Keratinocyte (primary cell): ENCODE measurements at places on chromosomes 2 and 18. TPM values are rescaled to one million over a fixed set of nuclear protein-coding genes. Genes with fewer than 3 reads are reported as not detected.

Gene KCTD1
- 18.7 to 57.6 TPM (median 32.1 TPM) in 3 replicates for polyA plus RNA-seq

Gene ITGA4
- 2.5 to 4.7 TPM (median 4.6 TPM) in 3 replicates for polyA plus RNA-seq

Gene TNS1
- polyA plus RNA-seq: 1.7 to 2.9 TPM (median 2.5 TPM) in 3 replicates

Gene PSD4
- polyA plus RNA-seq: 10.4 to 17.3 TPM (median 11.1 TPM) in 3 replicates

Gene ARHGEF4
- polyA plus RNA-seq: 22.6 to 40.6 TPM (median 26.2 TPM) in 3 replicates

Gene RSAD2
- 1.7 to 2.2 TPM (median 2.0 TPM) in 3 replicates for polyA plus RNA-seq

Gene ZNF396
- polyA plus RNA-seq: 0.20 to 0.49 TPM (median 0.33 TPM) in 3 replicates

Gene TRIM43
- not detected in 3 replicates for polyA plus RNA-seq

Gene C2orf66
- 0.32 to 2.9 TPM (median 2.2 TPM) in 3 replicates for polyA plus RNA-seq

Gene C2orf92
- 0.66 to 1.7 TPM (median 1.6 TPM) in 3 replicates for polyA plus RNA-seq

Gene POU3F3
- not detected in 3 replicates for polyA plus RNA-seq

Gene SLC4A3
- 6.2 to 11.4 TPM (median 9.6 TPM) in 3 replicates for polyA plus RNA-seq

Gene ECEL1
- not detected in 3 replicates for polyA plus RNA-seq

Gene GRB14
- 1.4 to 4.2 TPM (median 2.3 TPM) in 3 replicates for polyA plus RNA-seq

Gene SNORC
- polyA plus RNA-seq: 0.66 to 1.3 TPM (median 0.83 TPM) in 3 replicates
